ENCODE measurements at places on chromosomes 16 and 17. TPM values are rescaled to one million over a fixed set of nuclear protein-coding genes. Genes with fewer than 3 reads are reported as not detected.

Gene USP43
- 0.06 TPM for total RNA-seq

Gene ANKFN1
- total RNA-seq: 0.26 TPM

Gene IL21R
- total RNA-seq: 0.79 TPM

Gene CACNA1H
- total RNA-seq: 2.1 TPM

Gene ORMDL3
- total RNA-seq: 98.3 TPM

Gene RNF43
- not detected for total RNA-seq

Gene SHISA9
- not detected for total RNA-seq

Gene ADCY9
- total RNA-seq: 32.8 TPM

Gene CACNG1
- total RNA-seq: not detected
